Suprapubic skin (tissue), 4 donors: ENCODE measurements at places on chromosomes 2 and 18.

- no peak for DNase-seq
Measured at GRCh38 chr2:144595686-144596072, 75.8 kb upstream of the ZEB2 start.

GRCh38 chr2:236086971-236087465 is 81.2 kb downstream of the GBX2 start:
- DNase-seq = no peak

DNA sequence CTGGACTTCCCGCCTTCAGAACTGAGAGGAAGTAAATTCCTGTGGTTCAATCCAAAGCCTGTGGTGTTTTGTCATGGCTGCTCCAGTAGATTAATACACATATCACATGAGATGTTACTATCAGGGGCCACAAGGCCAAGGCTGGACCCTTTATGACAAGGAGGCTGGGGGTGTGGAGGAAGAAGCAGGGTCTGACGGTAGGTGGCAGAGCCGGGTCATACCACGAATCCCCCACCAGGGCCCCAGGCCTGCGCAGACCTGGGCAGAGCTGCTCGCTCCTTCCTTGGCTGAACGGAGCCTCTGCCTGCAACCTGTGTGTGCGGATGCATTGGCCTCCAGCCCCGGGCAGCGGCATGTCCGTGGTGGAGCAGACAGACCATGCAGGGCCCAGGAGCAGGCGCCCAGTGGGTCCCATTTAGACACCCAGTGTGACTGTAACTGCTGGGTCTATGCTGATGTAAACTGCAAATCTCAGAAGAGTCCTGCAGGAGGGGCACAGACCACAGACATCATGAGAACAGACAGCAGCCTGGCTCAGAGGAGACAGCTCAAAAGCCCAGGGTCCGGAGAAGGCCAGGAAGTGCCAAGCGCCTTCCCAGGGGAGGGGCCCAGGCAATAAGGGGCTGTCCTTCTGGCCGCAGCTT is 155.2 kb downstream of the PXDN start:
- DNase-seq = no peak

GRCh38 chr2:85132834-85133637 is at the start of gene TCF7L1:
Gene TCF7L1 (plus strand): TSS chr2:85133392. CDS start chr2:85133685, 293 bp downstream.
- peak; percentile 94 for DNase-seq

DNA sequence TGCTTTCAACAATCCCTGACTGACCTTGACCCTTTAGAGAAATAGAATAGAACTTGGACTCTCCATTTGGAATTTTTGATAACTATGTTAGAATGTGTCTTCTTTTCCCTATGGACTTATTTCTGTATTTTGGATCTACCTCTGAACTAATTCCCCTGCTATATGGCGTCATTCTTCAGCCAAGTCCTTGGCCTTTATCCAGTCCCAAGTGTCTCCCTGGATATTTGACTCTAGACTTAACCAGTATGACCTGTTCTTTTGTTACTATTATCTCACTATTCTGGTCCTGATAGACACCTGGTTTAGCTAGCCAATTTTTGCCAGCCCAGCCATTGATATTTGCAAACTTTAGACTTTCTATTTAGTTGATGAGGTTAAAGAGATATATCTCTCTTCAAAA is 186.8 kb downstream of the KCNS3 start:
- DNase-seq = no peak

GRCh38 chr2:1769703-1770422 is 25.5 kb upstream of the PXDN start:
- peak; percentile 62 for DNase-seq
